ENCODE measurements at places on chromosomes 3 and 15. TPM values are rescaled to one million over a fixed set of nuclear protein-coding genes. Genes with fewer than 3 reads are reported as not detected.

- DNase-seq, result no peak
Measured at GRCh38 chr3:124553178-124553577, 177.1 kb upstream of the UMPS start.

DNA sequence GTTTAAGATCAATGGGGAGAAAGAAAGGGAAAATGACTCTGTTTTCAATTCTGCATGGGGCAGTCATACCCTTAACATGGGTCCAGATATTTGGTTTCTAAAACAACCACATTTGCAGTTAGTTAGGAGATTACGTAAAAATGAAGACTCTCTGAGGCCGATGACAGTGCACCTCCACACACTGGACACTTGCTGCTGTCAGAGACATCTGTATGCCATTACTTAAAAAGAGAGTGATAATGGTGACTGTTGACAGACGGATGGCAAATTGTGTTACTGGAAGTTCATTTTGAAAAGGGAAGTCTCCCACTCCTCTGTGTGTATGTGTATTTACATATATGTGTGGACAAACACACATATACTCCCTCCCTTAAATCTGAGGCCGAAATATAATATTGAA is 304.5 kb upstream of the SEMA6D start:
- no peak for DNase-seq

- DNase-seq, result no peak
Measured at GRCh38 chr15:85329561-85330422, 50.6 kb upstream of the AKAP13 start.

- no peak for DNase-seq
Measured at GRCh38 chr15:40438712-40439111, 2.0 kb upstream of the BAHD1 start.

GRCh38 chr3:39103324-39103693 is 4.1 kb downstream of the GORASP1 start:
- DNase-seq, result no peak

DNA sequence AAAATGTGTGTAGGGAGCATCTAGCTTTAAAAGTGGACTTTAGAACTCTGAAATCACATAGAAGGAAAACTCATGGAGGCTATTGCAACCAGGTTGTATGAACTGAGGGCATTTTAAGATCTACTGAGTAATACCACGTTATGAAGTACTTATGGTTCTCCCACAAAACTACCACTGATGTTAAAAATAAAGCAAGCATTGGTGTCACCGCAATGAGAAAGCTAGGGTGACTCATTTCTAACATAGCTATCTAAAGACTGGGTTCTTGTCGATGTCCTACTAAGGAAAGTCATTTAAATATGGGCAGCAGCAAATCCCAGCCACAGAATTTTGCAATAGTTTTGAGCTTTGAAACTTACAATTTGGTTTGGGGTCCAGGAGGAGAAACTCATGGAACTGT is 584.8 kb downstream of the DIPK2A start:
- DNase-seq, result no peak

DNA sequence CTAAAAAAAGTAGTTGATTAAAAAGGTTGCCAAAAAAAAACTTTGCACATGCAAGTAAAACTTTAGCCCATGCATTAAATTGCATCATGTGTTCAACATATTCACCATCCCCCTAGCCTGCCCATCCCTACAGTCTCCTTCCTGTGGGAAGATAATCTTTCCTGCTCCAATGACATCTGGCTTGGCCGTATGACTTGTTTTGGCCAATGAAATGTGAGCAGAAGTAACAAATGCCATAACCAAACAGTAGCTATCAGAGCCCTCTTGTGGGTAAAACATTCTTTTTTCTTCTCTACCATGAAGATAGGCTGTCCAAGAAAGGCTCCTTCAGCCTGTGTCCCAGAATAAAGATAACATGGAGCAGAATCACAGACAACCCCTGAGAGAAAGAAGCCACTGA is 15.3 kb downstream of the ERC2 start:
- no peak for DNase-seq

DNA sequence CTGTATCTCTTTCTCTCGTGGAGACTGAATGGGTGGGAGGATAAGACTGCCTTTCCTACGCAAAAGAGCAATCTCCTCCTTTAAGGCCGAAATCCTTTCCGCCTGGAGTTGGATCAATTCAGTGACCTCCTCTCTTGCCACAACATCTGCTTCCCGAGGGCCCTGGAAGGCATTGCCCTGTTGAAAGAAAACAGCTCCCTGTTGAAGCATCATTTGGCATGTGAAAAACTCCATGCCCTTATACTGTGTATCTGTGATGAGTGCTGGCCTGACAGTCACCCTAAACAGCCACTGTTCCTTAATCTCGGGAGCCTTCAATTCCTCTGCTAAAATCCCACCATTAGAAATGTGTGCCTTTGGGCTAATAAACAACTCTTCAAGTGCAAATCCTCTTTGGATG is 80.2 kb downstream of the BOC start:
- peak; percentile 40 for DNase-seq

- no peak for DNase-seq
Measured at GRCh38 chr15:42270551-42270950, 2.5 kb upstream of the GANC start.

- no peak for DNase-seq
Measured at GRCh38 chr3:102159810-102160451, 274.9 kb upstream of the ZPLD1 start.

DNA sequence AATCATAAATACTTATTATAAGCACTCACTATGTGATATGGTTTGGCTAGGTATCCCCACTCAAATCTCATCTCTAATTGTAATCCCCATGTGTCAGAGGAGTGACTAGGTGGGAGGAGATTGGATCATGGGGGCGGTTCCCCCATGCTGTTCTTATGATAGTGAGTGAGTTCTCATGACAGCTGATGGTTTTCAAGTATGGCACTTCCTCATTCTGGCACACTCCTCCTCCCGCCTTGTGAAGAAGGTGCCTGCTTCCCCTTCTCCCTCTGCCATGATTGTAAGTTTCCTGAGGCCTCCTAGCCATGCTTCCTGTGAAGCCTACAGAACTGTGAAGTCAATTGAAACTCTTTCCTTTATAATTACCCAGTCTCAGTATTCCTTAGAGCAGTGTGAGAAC is 53.3 kb upstream of the CHMP2B start:
- no peak for DNase-seq

DNA sequence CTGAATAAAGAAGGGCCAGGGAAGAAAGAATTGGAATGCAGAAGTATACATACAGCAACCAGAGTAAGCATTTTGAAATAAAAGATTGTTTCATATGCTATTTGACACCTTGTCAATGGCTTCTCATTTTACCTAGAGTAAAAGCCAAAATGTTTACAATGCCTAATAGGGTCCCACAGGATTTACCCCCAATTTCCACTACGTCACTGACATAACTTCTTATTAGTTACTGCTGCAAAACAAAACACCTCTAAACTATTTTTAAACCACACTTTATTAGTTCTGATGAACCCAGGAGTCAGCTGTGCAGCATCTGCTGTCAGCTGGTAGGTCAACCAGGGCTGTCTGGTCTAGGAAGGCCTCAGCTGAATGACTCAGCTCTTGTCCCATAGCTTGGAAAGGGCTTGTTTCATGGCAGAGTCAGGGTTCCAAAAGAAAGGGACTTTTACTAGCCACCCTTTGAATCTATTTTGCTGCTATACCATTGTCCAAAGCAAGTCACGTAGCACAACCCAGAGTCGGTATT is 945.1 kb downstream of the EPHA3 start:
- DNase-seq, result no peak

DNA sequence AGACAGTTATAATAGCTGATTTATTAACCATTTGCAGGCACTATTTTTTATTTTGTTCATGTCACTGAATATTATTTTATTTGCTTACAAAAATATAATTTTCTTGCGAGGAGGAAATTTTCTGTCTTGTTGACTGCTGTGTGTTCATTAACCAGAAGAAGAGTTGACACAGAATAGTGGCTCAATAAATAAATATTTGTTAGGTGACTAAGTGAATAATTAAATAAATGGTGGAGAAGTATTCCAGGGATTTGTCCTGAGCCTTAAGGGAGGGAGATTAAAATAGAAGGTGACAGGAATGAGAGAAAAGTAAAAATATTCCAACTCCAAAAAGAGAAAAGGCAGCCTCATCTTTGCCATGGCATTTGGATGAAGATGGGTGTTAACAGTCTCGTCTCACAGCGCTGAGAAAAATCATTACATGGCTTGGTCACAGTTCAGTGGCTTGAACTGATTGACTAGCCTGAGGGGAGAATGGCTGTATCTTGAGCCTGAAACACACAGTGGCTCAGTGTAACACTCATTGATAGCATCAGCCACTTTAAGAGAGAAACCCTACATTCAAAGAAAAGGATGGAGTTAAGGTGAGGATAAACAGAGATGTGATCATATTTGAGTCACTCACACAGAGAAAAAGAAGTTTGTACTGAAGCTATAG is 449.9 kb upstream of the NAALADL2 start:
- no peak for DNase-seq

DNA sequence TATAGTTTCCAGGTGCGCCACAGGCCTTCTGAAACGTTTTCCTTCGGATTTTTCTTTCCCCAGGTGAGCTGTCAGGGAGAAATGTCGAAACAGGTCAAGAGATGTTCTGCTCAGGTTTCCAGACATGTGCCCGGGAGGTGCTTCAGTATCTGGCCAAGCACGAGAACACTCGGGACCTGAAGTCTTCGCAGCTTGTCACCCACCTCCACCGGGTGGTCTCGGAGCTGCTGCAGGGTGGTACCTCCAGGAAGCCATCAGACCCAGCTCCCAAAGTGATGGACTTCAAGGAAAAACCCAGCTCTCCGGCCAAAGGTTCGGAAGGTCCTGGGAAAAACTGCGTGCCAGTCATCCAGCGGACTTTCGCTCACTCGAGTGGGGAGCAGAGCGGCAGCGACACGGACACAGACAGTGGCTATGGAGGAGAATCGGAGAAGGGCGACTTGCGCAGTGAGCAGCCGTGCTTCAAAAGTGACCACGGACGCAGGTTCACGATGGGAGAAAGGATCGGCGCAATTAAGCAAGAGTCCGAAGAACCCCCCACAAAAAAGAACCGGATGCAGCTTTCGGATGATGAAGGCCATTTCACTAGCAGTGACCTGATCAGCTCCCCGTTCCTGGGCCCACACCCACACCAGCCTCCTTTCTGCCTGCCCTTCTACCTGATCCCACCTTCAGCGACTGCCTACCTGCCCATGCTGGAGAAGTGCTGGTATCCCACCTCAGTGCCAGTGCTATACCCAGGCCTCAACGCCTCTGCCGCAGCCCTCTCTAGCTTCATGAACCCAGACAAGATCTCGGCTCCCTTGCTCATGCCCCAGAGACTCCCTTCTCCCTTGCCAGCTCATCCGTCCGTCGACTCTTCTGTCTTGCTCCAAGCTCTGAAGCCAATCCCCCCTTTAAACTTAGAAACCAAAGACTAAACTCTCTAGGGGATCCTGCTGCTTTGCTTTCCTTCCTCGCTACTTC is 3.8 kb downstream of the BHLHE40 start:
- DNase-seq, result no peak

DNA sequence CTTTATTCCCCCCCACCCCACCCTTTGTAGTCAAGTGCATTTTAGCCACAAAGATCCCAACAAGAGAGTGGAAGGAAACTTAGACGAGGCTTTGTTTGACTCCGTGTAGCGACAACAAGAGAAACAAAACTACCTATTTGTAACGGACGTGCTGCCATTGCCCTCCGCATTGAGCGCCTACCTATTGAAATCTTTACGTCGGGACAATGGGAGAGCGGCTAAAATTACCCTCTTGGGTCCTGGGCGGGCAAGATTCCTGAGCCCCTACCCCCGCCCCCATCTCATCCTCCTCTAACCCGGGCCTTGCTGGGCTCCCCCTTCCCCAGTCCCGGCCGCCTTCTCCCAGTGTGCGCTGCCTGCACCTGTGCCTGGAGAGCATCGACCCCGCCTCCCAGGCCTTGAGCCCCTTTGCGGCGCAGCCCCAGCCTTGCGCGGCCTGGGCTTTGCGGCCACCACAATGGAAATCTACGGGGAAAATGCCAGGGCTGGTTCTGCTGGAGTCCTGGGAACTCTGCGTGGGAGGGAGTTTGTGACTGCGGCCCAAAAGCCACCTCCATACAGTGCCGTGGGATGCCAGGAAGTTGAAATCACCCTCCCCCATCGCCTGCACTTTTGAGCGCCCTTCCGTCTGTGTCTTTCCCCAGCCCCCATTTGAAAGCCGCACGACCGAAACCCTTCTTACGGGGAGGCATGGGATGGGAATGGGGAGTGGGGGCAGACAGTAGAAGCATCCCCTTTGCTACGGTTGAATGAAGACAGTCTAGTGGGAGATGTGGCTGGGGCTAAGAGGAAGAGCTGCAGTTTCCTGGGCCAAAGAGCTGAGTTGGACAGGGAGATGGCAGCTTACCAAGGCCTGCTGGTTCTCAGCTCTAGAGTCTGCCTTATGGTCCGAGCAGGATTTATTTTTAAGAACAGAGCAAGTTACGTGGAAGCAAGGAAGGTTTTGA is 1.1 kb upstream of the SOX2 start:
- DNase-seq, result no peak

GRCh38 chr15:93164409-93164808 is 75.4 kb upstream of the RGMA start:
- DNase-seq, result no peak

DNA sequence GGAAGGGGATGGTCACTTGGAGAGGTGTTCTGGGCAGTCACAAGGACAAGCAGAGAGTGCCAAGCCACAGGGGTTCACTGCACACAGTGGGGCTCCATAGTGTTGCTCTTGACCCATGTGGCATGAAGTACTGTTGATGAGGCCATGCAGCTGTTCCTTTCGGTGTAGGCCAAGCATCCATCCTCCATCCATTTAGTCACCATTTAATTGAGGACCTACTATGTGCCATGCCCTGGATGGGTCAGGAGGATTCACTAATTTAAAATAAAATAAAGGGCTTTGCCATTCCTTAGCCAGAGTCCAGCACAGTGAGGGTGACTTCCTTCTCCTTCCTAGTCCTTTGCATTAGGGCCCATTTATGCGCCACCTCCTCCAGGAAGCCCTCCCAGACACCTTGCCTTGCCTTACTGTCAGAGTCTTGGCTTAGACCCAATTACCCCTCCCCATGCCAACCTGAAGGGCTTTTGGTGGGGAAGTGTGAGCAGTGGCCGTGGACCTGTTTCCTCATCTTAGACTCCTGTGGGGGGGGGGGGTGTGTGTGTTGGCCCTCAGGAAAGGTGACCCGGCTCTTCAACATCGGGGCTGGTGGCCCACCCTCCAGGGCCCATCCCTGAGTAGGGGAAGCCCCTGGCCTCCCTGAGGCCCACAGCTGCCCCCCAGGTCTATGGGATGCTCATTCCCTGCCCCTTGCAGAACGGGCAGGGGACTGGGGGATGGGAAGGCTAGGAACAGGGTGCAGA is 25.6 kb downstream of the PSTPIP1 start:
- no peak for DNase-seq

- DNase-seq, result no peak
Measured at GRCh38 chr3:179688850-179689249, 36.0 kb downstream of the USP13 start.

The UBAP1L gene
- 5.6 TPM for total RNA-seq

The ENTPD3 gene
- 0.86 TPM for total RNA-seq

The ASB14 gene
- not detected for total RNA-seq

The CSPG5 gene
- total RNA-seq, result 0.58 TPM

The IGF2BP2 gene
- total RNA-seq, result 26.7 TPM

The RASGRP1 gene
- total RNA-seq, result 4.6 TPM

The AP4E1 gene
- 7.3 TPM for total RNA-seq
